AG09309 (cell line): ENCODE measurements at places on chromosomes 1 and 21.
A peak's percentile ranks its signal among the peaks of the same experiment; 100 is the strongest.

GRCh38 chr1:54399765-54400164, 6.4 kb downstream of the SSBP3 start:
- DNase-seq = no peak

- no peak for DNase-seq
These were observed 17.3 kb downstream of the SLAMF1 start for GRCh38 chr1:160629286-160630210.

DNA sequence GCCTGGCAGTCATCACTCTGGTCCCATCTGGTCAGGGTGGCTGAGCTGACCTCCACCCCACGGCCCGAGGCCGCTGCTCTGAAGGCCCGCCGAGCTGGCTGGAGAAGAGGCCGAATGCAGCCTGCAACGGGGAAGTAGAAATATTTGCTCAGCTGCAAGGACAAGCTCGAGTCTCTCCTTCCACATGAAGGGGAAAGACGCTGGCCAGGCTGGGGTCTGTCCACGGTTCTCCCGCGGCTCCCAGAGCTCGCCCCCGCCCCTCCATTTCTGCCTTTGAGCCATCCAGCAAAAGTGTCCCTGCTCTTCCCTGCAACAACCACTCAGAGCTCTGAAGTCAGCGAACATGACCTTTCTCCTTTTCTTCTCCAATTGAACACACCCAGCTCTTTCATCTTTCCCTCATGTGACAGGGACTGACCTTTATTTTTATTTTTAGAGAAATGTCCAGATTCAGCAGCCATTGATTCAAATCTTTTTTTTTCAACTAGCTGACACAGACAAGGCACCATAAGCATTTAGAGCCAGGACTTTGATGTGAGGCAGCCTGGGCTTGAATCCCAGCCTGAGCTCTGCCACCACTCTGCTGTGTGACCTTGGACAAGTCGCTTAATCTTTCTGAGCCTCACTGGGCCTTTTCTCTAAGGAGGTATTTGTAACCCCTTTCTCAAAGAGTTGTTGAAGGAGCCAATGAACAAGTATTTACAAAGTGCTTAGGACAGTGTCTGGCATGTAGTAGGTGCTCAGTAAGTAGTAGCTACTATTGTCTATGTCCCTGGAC, 149.3 kb upstream of the WNT4 start:
- no peak for DNase-seq

- DNase-seq = no peak
These were observed 36.7 kb downstream of the RRP1 start for GRCh38 chr21:43825936-43826622.

DNA sequence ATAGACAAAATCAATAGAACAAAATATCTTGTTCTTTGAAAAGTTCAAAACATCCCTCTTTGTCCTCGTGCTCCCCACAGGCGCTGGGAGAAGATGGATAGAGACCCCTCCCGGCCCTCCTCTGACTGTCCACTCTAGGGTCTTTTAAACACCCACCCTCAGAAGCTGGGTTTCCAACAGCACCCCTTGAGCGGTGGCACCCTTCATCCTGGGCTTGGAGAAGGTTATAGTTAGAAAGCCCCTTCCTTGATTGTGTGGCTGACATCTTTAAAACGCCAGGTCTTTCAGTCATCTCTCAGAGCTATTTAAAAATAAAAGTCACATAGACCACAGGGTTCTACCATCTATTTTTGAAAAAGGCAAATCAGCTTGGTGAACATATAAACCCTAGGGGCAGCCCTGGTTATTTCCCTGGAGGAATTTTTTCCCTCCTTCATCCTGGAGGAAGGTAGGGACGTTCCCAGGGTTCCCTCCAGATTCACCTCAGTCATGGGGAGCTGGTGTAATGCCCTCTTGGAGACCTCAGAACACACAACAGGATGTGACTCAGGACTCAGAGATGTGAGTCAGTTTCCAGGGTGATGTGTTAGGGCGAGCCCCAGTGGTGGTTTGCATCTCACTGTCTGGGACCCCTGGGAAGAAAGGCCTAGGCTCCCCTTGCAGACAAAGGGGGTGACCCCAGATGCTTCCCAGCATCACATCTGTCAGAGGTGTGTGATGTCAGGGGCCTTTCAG, 138.5 kb downstream of the CLIC6 start:
- peak; percentile 77 for DNase-seq

GRCh38 chr21:33067457-33067856, 2.5 kb upstream of the OLIG1 start:
- DNase-seq = no peak

- no peak for DNase-seq
These were observed 179.3 kb downstream of the ZC3H11B start for GRCh38 chr1:219433496-219434131.

- DNase-seq = peak; percentile 35
These were observed 41.1 kb downstream of the GLIS1 start for GRCh38 chr1:53697721-53698383.

DNA sequence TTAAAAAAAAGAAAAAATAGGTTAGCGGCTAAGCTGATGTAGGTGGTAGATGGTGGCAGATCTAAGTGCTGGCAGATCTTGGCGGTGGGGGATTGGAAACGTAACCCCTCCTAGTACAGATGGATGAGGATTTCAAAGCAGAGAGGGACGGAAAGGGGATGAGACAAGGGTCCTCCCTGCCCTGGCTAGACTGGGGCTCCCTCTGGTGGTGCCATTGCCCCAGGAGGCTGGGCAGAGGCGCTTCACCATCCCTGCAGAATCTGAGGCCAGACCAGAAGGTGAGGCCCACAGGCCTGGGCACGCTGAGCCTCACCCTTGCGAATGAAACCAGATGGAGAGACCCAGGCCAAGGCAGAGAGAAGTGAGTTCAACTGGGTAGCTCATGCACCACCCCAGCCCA, 7.0 kb upstream of the PLEKHA6 start:
- DNase-seq = no peak

DNA sequence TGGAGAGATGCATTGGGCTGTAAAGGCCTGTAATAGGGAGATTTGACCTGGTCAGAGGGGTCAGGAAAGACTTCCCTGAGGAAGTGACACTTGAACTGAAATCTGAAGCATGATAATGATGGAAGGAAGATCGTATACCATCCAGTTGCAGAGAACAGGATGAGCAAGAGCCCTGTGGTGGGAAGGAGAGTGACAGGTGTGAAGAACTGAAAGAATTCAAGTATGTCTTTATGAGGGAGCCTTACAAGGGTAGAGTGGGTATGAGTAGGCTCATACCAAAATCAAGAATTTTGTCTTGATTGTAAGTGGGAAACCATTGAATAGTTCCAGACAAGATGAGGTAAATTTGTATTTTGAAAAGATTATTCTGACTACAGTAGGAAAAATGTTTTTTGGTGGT, 129.4 kb downstream of the RASAL2 start:
- no peak for DNase-seq

GRCh38 chr21:34669149-34669879, 520 bp downstream of the CLIC6 start:
- DNase-seq = no peak

DNA sequence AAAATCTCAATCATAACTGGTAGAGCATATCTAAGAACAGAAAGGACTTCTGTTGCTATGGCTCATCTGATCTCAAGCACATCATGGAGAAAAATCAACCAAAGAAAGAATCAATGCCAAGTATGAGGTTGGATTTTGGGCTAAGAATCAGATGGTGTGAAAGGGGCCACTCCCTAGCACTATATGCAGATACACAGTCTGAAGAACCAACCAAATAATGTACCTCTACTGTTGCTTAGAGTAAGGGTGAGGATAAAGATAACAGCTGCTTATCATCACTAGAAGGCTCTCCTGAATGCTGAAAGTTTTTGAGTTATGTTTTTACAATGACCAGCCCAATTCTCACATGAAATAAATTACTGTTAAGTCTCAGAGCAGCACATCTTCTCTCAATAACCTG, 35.6 kb downstream of the ST7L start:
- DNase-seq = no peak

GRCh38 chr21:33313183-33313582, 11.6 kb upstream of the IFNAR1 start:
- no peak for DNase-seq
